LHCN-M2 (cell line): ENCODE measurements at places on chromosomes 12 and 14. TPM values are rescaled to one million over a fixed set of nuclear protein-coding genes. Genes with fewer than 3 reads are reported as not detected.

GRCh38 chr14:31858868-31859267, 218.2 kb upstream of the ARHGAP5 start:
- DNase-seq, result peak; percentile 21

DNA sequence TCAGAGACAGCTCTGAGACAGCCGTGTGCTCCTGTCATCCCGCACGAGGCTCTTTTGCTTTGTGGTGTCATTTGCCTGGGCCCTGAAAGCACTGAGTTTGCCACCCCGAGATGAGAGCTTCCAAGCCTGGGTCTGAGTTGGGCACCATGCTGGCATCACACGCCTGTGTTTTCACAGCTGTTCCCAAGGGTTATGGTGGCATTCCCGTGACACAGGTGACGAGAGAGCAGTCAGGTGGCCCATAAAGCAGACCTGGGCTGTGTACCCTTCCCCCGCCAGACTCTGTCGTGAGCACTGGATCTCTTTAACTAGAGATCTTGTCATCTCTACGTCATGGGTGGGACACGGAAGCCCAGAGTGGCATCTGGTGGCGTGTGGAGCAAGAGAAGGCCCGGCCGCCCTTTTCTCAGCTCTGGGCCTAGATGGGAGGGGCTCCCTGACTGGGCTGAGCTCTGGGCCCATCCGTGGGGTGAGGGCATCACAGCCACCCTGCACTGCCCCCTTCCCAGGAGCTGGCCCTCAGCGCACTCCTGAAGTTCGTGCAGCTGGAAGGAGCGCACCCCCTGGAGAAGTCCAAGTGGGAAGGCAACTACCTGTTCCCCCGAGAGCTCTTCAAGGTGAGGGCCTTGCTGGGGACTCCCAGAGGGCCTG, 2.6 kb downstream of the NOC4L start:
- DNase-seq, result no peak

DNA sequence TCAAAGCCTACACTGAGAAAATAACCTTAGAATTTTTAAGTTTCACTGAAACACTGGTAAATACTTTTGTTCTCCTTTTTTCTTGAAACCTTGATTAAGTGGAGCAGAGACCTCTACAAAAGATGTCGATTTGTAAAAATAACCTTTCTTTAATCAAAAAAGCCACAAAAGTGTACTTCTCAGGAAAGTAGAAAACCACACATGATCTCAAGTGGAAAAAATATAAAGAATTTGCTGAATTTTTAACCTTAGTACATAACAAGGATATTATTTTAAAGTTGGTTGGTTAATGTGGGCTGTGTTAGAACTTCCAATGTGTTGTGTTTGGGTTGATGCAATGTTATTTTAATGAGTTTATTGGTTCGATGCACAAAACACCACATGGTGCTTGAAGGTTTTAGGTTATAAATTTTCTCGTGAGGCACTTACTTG, 8.6 kb downstream of the LGR5 start:
- peak; percentile 38 for DNase-seq

DNA sequence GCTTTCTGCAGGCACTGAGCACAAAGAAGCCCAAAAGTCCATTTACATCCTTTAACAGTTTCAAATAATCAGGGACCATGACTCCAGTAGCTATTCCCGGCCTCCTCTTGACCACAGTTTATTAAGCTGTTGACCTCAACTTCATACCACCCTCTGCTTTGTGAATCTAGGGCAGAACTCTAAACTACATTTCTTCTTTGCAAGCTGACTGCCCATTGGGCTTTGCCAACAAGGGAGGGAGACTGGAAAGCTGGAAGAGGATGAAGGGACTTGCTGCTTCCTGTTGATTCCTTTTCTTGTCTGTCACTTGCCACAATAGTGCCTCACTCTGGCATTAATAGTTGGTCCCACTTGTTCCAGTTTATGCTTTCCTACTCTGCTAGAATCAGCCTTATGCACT, 2.7 kb downstream of the CGRRF1 start:
- DNase-seq, result no peak

DAO gene
- not detected in 2 replicates for total RNA-seq

SMCO3 gene
- total RNA-seq, result not detected in 2 replicates

GZMH gene
- total RNA-seq, result not detected in 2 replicates
